ENCODE measurements at places on chromosomes 3 and 15. TPM values are rescaled to one million over a fixed set of nuclear protein-coding genes. Genes with fewer than 3 reads are reported as not detected.

DNA sequence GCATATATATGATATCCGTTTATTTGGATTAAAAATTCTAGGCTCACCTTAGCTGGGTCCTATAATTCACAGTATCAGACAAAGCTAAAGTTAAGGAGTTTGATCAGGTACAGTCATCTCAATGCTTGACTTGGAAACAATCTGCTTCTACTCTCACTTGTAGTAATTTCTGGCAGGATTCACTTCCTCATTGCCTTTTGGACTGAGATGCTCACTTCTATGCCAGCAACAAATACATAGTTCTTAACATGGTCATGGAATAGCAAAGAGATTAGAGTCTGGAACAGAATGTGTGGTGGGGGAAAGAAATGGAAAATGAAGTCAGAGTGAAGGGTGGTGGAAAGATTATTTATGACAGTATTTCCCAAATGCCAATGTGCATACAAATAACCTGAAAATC lies 693.6 kb downstream of the CADM2 start:
- no peak for DNase-seq

DNA sequence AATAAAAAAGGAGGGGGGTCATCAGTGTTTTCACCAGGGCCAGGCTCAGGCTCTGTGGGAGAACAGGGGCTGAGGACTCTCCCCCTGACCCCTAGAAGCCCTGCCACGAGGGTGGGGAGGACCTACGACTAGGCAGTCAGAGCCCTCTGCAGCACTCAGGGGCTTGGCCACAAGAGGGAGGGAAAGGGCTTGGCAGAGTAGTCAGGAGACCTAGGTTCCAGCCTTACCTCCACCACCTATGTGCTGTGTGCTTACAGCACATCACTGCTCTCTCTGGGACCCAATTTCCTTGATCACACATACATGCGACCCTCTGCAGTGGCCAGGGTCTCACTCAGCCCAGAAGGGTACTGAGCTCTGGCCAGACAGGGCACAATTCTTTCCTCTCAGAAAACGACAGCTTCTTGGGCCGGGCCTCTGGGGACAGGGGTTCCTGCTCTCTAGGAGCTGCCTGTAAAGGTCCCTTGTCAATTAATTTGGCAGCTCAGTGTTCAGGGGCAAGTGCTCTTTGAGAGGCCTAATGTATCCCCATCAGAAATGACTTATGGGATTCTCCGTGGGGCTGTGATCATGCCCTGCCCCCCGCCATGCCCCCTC lies 16.4 kb upstream of the SKIC8 start:
- DNase-seq: no peak

The TJP1 gene
- total RNA-seq: 123 TPM

DNA sequence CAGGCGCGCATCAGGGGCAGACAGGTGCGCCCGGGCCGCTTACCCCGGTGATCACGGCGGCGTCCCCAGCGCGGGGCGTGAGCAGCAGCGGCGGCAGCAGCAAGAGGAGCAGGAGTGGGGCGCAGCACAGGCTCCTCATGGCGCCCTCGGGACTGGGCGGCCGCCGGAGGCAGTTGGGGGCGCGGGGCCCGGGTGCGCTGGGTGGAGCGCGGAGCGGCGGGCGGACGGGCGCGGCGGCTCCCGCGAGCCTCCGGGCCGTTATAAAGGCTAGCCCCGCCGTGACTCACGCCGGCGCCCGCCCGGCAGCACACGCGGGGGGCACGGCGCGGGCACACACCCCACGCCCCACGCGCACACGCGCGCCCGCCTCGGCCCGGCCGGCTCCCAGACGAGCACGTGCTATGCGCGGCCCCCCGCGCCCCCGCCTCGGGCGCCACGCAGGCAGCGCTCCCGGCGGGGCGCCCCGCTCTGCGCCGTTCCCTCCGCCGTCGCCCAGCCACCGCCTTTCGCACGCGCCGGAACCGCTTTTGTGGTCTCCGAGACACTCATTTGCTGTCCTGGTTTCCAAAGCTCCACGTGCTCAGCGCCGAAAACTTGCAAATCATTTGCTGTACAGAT lies at the start of gene PROK2:
Gene PROK2 (minus strand): TSS at position 235 of the 618 bp plus-strand sequence. CDS start 96 bp downstream, at position 139.
- DNase-seq: no peak

The AMOTL2 gene
- total RNA-seq: 53.9 TPM

The TMEM207 gene
- total RNA-seq: not detected

DNA sequence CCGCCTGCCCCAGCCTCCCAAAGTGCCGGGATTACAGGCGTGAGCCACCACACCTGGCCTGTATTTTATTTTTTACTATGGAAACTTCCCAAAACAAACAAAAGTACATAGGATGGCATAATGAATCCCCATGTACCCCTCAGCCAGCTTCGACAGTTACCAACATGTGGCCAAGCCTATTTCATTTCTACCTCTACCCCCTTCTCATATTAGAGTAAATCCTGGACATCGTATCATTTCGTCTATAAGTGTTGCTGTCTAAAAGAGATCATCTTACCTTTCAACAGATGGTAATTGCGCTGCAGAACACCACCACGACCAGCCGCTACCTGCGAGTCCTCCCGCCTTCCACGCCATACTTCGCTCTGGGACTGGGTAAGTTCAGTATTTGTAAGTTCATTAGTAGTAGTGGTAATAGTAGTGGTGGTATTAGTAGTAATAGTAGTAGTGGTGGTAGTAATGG lies 44.9 kb downstream of the DLEC1 start:
- no peak for DNase-seq

DNA sequence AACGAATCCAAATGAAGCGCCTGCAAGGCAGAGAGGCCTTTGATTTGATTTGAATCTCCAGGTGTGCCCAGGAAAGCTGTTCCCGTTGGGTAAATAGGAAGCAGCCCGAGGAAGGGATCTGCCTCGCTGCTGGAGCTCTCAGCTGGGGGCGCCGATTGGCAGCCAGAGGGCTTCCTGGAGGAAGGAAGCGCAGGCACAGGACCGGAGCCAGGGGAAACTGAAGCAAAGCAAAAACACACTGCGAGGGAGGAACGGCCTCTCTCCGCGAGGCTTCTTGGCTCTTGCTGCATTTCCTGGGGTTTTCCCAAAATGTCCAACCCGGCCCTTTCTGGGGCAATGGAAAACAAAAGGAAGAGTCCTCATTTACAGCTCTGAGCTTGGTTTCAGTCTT lies 80.3 kb downstream of the TMEM266 start:
- DNase-seq: peak; percentile 50

- no peak for DNase-seq
These were observed 41.8 kb downstream of the SLMAP start for GRCh38 chr3:57797701-57798487.

The ADAMTS17 gene
- 2.9 TPM for total RNA-seq

DNA sequence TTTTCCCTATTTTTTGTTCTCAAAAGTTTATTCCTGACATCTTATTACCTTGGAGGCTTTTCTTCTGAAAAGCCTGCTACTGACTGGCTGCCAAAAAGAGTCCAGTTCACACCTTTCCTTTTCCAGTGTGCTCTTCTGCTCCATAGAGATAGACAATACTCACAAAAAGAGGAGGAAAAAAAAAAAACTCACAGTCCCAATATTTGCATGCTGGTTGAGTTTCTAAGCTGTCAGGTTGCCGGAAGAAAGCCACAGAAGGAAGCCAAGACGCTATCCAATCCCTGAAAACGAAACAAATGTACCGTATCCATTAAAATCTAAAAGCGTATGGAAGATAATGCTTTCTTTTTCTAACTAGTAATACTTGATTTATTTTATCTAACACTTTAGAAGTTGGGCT lies 299.5 kb downstream of the CADM2 start:
- DNase-seq: no peak

The MUC20 gene
- 3.6 TPM for total RNA-seq

GRCh38 chr3:190369668-190370295 lies 18.2 kb upstream of the CLDN16 start:
- no peak for DNase-seq

- DNase-seq: peak; percentile 64
These were observed 273.2 kb downstream of the PDZRN3 start for GRCh38 chr3:73351423-73352071.

The DNAH1 gene
- total RNA-seq: 2.3 TPM

GRCh38 chr3:94314218-94314883 lies 251.5 kb downstream of the NSUN3 start:
- no peak for DNase-seq

GRCh38 chr15:69578787-69579583 lies 126.4 kb downstream of the RPLP1 start:
- DNase-seq: no peak

The ABHD17C gene
- total RNA-seq: 7.5 TPM

The THBS1 gene
- 29.5 TPM for total RNA-seq

The CSPG4 gene
- total RNA-seq: 5.2 TPM

The QTRT2 gene
- 3.6 TPM for total RNA-seq

GRCh38 chr3:197674741-197675562 lies 61.8 kb downstream of the RUBCN start:
- no peak for DNase-seq

The MEX3B gene
- total RNA-seq: 3.6 TPM

DNA sequence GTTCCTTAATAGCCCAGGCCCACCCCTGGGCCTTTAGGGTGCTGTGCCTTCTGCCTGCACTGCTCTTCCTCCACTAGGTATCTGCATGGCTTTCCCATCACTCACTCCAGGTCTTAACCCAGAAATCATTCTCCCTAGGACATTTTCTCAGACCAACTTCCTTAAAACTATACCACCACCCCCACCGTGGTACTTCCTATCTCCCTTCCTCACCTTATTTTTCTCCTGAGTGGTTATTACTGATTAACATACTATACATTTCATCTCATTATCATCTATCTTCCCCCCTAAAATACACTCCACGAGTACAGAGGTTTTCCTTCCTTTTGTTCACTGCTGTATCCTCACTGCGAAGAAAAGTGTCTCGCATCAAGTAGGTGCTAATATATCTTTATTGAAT lies 115.2 kb downstream of the ANO10 start:
- no peak for DNase-seq

The C3orf49 gene
- not detected for total RNA-seq

The ALDH1L1 gene
- total RNA-seq: 16.6 TPM

DNA sequence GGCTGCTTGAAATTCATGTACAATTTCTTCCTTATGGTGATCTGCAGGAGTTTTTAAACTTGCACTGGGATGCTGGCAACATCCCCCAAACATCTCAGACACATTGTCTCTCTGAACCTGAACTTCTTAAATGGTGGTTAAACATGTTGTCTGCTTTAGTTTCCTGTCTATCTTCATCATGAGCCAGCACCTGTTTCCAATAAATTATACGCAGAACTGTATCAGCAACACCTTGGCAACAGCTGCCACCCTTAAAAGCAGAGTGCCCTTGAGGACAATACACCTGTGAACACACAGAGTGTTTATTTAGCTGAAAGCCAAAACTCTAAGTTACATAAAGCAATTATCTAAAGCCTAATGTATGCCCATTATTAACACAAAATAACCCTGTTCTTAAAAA lies 242.9 kb downstream of the WNT5A start:
- no peak for DNase-seq

- DNase-seq: no peak
These were observed 3.1 kb downstream of the RARB start for GRCh38 chr3:25430935-25431770.

DNA sequence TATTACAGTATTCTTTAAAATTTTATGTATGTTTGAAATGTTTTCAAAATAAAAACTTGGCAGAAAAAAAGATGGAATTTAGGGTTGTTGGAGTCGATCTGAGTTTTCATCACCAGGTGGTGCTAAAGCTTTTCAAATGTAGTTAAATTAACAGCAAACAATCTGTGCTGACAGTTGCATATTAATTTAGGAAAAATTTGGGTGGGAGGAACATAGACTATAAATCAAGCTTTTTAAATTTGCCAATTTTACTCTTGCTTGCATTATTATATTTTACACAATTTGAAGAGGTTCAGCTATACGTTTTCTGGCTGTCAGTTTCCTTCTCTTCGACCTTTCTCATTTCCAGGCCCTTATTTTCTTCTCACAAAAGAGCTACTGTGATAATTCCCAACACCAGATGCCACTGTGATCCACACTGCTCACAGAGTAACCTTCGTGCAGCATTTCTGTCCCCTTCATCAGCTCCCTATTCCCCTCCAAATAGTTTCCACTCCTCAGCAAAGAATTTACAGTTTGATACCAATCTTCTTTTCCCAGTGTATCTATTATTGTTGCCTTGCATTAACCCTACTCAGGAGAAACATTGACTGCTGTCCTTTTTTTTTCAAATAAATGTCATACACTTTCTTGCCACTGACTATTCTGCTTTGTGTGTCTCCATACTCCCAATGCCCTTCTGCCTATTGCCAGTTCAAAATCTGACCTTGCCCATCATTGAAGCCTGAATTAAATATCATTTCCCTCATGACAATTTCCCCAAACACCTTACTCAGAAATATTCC lies 53.4 kb upstream of the EIF5A2 start:
- DNase-seq: no peak

GRCh38 chr3:123388811-123389627 lies 59.9 kb downstream of the ADCY5 start:
- DNase-seq: peak; percentile 65

GRCh38 chr3:89649431-89649830 lies 542.0 kb downstream of the EPHA3 start:
- no peak for DNase-seq

The TM4SF4 gene
- total RNA-seq: not detected

DNA sequence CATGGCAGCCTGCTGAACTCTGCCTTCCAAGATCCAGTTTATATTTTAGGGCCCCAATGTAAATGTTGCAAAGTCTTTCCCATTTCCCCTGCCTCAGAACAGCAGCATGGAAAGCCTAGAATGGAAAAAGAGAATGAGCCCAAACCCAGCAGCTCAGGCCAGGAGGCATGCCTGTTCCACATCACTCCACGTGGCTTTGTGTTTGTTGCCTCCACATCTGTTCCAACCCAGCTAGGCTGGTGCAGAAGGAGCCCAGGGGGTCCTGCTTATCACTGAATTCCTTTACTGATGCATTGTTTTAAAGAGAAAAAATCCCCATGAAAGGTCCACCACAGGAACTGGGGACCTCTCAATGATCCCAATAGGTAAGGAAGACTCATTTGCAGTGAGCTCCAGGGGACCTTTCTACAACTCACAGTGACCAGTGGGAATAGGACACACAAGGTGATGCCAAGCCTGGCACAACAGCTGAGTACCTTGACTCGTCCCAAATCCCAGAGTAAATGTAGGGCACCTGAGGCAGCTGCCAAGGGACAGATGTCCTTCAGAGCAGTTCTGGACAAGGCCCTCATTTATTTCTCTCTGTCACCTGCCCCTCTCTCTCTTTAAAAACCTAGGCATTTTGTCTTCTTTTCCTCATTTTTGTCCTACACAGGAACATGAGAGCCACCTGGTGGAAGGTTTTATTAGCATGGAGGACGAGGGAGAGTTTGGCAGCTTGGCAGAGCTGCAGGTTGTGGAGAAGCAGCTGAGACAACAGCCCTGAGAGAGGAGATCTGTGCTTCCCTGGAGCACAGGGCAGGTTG lies 41.7 kb upstream of the ADAMTS17 start:
- DNase-seq: no peak

GRCh38 chr3:100796556-100796955 lies 87.3 kb downstream of the TFG start:
- DNase-seq: no peak

GRCh38 chr15:68626739-68627138 lies 47.9 kb downstream of the CORO2B start:
- DNase-seq: no peak

- no peak for DNase-seq
These were observed 52.0 kb upstream of the CTSH start for GRCh38 chr15:78996894-78997275.

The TMEM212 gene
- not detected for total RNA-seq
